ENCODE measurements at places on chromosomes 1 and 21. TPM values are rescaled to one million over a fixed set of nuclear protein-coding genes. Genes with fewer than 3 reads are reported as not detected.

GRCh38 chr1:36384542-36385409 is 948 bp downstream of the STK40 start:
- DNase-seq = peak; percentile 71

- DNase-seq = no peak
Measured at GRCh38 chr1:214234635-214235025, 46.3 kb upstream of the SMYD2 start.

The CHI3L1 gene
- total RNA-seq = not detected

- DNase-seq = no peak
Measured at GRCh38 chr1:202049129-202049528, 38.7 kb downstream of the ELF3 start.

DNA sequence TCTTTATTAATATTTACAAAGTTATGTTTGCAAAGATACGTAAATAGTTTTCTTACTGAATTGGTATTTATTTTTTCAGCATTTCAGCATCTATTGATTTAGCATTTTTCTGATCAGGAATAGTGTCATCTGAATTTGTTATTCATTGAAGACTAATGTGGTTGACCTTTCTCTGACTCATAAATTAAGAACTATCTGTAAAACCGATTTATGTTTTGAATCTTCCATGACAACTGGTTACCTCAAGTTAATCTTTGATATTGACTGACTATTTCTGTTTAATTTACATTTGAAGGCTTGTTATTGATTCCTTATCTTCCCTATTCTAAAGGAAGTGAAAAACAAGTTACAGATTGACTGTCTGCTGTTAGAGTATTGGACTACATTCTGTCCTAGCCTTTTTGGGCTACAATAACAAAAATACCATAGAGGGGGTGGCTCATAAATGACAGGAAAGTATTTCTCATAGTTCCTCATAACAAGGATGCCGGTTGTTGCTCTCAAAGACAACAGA is 1131.4 kb downstream of the PLA2G4A start:
- no peak for DNase-seq

DNA sequence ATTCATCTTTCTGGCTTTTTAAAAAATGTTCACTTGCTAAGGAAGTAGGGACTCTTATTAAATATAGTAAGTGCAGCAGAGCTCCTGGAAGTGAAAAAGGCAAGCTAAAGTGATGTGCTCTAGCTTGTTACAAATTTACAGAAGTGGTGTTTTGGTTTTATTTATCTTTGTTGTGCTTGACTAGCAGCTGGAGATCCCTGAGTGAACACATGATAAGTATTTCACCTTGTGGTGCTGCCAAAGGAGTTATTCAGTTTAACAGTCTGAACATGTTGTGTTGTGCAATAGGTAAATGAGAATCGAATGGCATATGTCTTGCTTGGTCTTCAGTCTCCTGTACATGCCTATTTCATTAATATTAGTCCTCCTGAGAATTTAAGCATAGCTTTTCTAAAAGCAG is 315.7 kb downstream of the TPR start:
- DNase-seq = no peak

The AHCTF1 gene
- 41.9 TPM for total RNA-seq

GRCh38 chr1:220885971-220886370 is 6.7 kb downstream of the HLX start:
- no peak for DNase-seq

The MPC2 gene
- total RNA-seq = 32.9 TPM

The ADAMTS5 gene
- 0.99 TPM for total RNA-seq

The OR2L5 gene
- not detected for total RNA-seq

DNA sequence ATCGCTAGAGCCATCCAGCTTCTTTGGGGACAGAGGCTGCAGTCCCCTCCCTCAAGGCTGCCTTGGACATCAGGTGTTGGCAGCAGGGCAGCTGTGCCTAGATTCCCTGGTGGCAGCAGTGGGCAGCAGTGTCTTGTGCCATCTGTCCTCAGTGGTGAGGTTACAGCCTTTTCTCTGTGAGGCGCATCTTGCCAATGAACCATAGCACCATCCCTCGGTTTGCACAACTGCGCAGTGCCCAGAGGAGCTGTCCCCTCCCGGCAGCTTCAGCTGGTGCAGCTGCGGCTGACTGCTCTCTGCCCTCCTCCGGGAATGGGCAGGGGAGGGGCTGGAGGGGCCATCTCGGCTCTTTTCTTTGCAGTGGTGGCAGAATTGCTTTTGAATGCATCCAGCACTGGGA is 59.0 kb upstream of the C8B start:
- no peak for DNase-seq

DNA sequence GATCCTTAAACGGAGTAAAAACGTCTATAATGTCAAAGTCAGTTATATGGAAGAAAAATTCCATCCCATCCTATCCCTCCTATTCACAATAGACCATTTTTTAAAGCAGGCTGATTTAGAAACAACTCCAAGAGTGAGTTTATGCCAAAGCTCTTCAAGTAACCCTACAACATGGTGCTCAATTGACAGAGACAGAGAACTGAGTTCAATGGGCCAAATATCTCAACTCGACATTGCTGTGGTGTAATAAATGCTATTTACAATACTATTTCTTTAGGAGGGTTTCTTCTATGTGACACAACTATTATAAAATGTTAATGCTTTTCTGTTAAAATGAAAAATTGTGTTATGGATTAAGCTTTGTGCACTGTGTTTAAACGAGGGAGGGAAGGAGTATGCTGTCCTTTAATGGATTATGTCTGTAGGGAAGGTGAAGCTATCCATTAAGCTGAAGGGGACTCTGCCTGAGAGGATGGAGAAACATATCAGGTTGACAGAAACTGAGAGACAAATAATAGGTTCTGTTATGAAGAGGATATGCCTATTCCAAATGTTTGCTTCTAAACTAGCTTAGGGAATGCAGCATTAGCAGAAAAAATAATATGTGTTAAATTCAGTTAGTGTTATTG is 362.5 kb upstream of the CHRM3 start:
- DNase-seq = no peak

The DNM3 gene
- total RNA-seq = 3.3 TPM

The UBL4B gene
- total RNA-seq = not detected

DNA sequence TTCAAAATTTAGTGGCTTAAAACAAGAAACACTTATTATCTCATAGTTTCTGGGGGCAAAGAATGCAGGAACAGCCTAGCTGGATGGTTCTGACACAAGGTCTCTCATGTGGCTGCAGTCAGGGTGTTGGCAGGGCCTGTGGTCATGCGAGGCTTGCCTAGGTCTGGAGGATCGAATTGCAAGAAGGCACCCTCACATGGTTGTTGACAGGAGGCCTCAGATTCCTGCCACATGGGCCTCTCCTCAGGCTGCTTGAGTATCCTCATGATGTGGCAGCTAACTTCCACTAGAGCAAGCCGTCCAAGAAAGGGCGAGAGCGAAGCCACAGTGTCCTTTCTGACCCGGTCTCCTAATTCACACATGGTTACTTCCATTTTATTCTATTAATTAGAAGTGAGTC is 6.2 kb upstream of the NRIP1 start:
- peak; percentile 48 for DNase-seq

- no peak for DNase-seq
Measured at GRCh38 chr1:178151831-178152230, 57.9 kb downstream of the RASAL2 start.

The SYCP1 gene
- total RNA-seq = not detected

The OR6K3 gene
- total RNA-seq = not detected

- no peak for DNase-seq
Measured at GRCh38 chr1:222096883-222097282, 355.0 kb upstream of the DUSP10 start.

GRCh38 chr1:59298710-59299346 is 1.9 kb downstream of the FGGY start:
- no peak for DNase-seq

DNA sequence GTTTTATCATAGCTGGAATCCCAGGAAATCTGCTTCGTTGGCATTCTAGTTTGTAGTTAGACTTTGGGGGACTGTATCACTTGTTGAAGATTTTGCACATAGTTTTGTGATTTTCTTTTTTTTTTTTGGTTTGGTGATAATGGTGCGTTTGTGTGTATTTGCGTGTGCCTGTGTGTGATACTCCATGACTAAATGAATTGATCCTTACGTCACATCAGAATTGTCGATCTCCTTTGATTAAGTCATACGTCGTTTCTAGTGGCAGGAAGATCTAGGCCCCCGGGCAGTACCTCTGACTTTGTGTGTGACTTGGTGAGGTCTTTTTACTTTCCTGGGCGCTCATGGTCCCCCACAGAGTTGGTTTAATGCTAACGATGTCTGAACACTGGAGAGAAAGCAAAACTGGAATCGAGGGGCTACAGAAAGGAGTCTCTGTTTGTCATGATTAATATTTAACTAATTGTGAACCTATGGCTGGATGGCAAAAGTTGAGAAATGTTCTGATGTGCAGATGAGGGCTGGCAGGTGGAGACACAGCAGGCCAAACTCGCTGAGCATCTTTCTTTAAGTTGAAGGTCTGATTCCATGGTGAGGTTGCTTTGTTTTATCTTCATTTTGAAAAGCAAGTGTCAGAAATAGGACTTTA is 2.4 kb downstream of the RASSF5 start:
- no peak for DNase-seq

DNA sequence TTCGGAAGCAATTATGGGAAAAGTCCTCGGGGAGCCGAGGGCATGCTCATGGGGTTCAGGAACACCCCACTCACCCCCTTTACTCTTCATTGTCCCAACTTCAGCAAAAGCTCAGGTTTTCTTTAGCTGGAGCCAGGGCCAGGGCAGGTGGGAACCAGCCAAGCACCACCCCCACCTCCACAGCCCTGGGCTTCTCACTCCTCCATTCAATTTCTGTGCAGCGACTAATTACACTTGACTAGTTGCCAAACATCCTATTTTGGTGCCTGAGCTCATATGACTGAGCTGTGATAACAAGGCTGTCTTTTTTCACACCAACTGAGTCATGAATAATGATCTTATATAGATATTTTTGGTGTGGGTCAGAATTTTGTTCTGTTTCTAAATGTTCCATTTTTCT is 257.2 kb upstream of the AJAP1 start:
- no peak for DNase-seq

GRCh38 chr1:110874324-110875215 is 1.6 kb downstream of the CD53 start:
- DNase-seq = no peak

GRCh38 chr1:25561421-25562100 is 18.2 kb downstream of the LDLRAP1 start:
- DNase-seq = no peak

GRCh38 chr1:67833602-67833940 is 304 bp upstream of the GNG12 start:
- DNase-seq = no peak

- DNase-seq = peak; percentile 46
Measured at GRCh38 chr1:93036672-93037071, 42.4 kb upstream of the MTF2 start.

The OR2T4 gene
- not detected for total RNA-seq

The SCMH1 gene
- 16.5 TPM for total RNA-seq

The PCBP3 gene
- total RNA-seq = 10.8 TPM

- DNase-seq = peak; percentile 46
Measured at GRCh38 chr1:118151312-118151937, 33.6 kb downstream of the SPAG17 start.

The IQGAP3 gene
- 24.5 TPM for total RNA-seq

GRCh38 chr21:39062196-39062595 is 121.1 kb downstream of the PSMG1 start:
- no peak for DNase-seq

- DNase-seq = no peak
Measured at GRCh38 chr1:42982641-42983040, 24.0 kb upstream of the SLC2A1 start.
